ENCODE measurements at places on chromosomes 12 and 14.
A peak's percentile ranks its signal among the peaks of the same experiment; 100 is the strongest.

DNA sequence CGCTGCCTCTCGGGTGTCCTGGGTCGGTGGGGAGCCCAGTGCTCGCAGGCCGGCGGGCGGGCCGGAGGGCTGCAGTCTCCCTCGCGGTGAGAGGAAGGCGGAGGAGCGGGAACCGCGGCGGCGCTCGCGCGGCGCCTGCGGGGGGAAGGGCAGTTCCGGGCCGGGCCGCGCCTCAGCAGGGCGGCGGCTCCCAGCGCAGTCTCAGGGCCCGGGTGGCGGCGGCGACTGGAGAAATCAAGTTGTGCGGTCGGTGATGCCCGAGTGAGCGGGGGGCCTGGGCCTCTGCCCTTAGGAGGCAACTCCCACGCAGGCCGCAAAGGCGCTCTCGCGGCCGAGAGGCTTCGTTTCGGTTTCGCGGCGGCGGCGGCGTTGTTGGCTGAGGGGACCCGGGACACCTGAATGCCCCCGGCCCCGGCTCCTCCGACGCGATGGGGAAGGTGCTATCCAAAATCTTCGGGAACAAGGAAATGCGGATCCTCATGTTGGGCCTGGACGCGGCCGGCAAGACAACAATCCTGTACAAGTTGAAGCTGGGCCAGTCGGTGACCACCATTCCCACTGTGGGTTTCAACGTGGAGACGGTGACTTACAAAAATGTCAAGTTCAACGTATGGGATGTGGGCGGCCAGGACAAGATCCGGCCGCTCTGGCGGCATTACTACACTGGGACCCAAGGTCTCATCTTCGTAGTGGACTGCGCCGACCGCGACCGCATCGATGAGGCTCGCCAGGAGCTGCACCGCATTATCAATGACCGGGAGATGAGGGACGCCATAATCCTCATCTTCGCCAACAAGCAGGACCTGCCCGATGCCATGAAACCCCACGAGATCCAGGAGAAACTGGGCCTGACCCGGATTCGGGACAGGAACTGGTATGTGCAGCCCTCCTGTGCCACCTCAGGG lies 679 bp downstream of the ARF6 start:
- no peak for DNase-seq

GRCh38 chr12:59594943-59595500 lies 807 bp upstream of the SLC16A7 start:
- DNase-seq, result no peak

DNA sequence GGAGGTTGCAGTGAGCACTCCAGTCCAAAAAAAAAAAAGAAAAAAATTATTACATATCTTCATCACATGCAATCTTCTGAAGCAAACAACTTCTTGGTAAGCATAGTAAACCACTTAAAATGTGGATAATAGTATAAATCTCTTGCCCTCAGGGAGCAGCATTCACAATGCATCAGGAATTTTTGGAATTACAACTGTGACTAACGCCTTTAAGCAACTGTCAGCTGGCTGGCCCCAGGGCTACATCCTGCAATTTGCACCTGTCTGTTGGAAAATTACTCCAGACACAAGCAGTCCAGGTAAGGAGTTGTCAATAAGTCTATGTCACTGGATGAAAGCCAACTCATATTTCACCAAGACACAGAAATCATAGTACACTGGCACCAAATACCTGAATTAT lies 5.5 kb upstream of the SLC7A7 start:
- DNase-seq, result no peak

- no peak for DNase-seq
Measured at GRCh38 chr12:109359131-109359690, 11.5 kb downstream of the MYO1H start.

DNA sequence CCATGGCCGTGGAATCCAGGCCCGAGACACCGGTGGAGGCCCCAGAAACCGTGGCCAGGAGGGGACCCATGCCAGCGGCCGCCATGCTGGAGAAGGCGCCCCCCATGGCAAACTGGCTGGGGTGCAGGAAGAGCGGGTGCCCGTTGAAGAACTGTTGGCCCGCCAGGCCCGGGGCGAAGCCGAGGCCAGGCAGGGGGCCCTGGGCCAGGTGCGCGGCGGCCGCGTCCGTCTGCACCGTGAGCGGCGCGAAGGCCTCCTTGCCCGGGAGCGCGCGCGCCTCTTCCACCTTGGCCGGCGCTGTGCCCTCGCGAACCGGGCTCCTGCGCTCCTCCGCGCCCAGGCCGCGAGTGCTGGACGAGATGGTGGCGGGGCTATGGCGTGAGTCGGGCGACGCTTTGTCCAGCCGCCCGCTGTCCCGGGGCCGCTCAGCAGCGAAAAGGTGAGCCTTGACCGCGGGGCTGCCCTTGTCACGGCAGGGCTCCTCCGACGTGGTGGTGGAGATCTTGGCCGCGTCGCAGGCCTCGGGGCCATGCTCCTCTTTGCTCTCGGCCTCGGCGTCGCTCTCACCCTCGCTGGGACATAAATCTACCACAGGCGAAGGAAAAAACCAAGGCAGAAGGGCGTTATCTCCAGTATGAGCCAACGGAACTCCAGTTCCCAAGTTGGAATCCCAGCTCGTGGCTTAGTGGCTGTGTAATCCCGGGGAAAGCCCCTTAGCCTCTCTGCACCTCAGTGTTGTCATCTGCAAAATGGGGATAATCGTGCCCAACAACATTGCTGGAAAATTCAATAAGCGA lies 9.5 kb downstream of the TBX3 start:
- no peak for DNase-seq

DNA sequence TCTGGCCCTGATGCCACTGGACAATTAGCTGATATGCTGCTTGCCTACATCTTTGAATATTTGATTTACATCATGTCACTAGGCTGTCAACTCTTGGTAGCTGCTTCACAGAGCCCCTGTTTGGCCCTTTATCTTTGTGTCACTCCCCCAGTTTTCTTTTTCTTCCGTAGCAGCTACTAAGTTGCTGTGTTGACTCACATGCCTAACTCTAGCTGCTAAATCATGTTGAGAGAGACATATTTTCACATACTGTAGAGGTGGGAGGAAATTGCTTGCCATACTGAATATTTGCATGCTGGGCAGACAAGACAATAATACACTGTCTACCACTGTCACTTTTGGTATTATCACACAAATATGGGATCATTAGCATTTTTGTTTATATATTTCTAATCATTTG lies 147.1 kb upstream of the NOVA1 start:
- no peak for DNase-seq

GRCh38 chr14:96376093-96376492 lies 12.8 kb downstream of the GSKIP start:
- no peak for DNase-seq

DNA sequence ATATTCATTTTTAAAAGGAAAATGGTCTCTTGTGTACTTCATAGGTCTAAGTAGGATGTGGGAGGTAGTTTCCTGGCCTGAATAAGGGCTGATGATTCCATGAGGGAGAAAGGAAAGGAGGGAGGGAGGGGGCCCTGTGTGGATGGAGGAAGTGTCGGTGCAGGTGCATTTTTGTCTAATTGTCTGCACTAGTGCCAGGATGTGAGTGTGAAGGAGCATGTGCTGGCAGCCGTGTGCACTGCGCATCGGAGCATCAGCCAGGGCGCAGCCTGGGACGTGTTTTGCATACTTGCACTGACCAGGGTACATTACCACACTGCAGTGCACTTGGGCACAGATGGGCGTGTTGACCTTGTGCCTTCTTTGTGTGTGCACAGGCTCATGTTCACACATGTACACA lies 29.2 kb downstream of the SMUG1 start:
- no peak for DNase-seq

DNA sequence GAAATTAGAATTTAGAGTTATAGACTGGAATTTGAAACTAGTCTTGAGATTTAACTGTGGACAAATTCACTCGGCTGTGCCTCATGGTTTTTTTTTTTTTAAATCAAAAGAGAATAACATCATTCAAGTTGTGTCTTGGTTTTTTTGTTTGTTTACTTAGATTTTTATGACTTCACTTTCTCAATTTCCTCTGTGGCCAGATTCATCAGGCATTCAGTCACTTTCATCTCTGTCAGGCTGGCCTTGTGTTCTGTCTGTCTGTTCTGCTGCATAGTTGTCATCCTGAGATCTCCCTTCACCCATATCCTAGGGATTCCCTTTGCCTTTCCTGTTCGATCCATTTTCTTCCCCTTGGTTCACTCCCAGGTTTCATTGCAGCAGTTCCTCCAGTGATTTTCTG lies 10.0 kb downstream of the MARK3 start:
- DNase-seq, result no peak

- no peak for DNase-seq
Measured at GRCh38 chr12:109449845-109450532, 27.1 kb downstream of the KCTD10 start.

DNA sequence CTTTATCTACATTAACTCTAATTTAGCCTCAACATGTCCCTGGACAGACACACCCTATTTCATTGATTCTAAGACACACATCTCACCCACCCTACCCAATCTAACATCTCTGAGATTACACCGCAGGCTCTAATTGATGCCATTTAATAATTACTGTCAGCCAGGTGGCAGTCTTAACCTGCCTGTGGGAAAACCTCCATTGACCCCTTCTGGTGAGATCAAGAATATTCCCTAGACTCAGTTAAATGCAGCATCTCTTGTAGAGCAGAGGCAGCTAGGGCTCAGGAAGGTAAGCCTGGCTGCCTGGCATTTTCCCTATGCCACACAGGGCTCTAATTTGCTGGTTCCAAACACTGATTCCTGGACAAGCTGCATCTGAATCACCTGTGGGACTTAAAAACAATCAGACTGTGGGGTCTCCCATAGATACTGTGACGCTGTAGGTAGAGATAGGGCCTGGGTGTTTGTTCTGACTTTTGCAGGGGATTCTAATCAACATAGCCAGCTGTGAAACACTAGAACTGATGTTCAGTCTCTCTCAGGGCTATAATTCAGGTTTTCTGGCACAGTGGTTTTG lies 14.3 kb downstream of the MCRS1 start:
- no peak for DNase-seq

- DNase-seq, result no peak
Measured at GRCh38 chr12:7486512-7486911, 17.1 kb downstream of the CD163 start.

DNA sequence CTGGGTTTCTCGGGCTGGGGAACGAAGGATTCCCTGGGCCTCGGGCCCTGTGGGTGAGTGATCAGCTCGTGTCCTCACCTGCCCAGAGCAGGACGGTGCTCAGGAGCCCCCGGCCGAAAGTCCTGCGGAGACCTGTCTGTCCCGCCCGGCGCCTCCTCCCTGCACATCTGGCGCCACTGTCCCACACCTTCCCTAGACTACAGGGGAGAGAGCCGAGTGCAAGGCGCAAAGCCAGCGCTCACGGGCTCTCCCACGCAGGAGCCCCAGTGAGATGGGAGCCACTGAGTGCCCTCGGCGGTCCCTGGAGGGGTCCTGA lies 13.1 kb upstream of the TEX22 start:
- DNase-seq, result no peak

GRCh38 chr14:39158222-39158858 lies 11.8 kb downstream of the TRAPPC6B start:
- DNase-seq, result no peak

DNA sequence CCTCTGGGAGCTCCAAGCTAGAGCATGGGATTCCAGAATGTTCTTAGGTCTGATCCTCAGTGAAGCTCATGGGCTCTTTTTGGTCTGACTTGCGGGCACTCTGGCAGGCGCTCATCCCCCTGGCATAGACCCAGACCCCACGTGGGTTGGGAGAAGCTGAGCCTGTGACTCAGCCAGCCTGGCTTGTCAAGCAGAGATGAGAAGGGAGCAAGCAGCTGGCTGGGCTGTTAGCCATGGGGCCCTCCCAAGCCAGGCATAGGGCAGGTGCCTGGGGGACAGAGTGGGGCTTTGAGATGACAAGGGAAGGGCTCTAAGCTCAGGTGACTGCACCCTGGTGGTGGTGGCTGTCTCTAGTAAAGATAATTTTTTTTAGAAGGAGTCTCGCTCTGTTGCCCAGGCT lies 80.3 kb upstream of the NOS1 start:
- peak; percentile 1 for DNase-seq

- DNase-seq, result no peak
Measured at GRCh38 chr12:101221301-101221700, 11.3 kb upstream of the SLC5A8 start.

GRCh38 chr12:55725556-55725955 lies 3.3 kb downstream of the CD63 start:
- DNase-seq, result no peak

DNA sequence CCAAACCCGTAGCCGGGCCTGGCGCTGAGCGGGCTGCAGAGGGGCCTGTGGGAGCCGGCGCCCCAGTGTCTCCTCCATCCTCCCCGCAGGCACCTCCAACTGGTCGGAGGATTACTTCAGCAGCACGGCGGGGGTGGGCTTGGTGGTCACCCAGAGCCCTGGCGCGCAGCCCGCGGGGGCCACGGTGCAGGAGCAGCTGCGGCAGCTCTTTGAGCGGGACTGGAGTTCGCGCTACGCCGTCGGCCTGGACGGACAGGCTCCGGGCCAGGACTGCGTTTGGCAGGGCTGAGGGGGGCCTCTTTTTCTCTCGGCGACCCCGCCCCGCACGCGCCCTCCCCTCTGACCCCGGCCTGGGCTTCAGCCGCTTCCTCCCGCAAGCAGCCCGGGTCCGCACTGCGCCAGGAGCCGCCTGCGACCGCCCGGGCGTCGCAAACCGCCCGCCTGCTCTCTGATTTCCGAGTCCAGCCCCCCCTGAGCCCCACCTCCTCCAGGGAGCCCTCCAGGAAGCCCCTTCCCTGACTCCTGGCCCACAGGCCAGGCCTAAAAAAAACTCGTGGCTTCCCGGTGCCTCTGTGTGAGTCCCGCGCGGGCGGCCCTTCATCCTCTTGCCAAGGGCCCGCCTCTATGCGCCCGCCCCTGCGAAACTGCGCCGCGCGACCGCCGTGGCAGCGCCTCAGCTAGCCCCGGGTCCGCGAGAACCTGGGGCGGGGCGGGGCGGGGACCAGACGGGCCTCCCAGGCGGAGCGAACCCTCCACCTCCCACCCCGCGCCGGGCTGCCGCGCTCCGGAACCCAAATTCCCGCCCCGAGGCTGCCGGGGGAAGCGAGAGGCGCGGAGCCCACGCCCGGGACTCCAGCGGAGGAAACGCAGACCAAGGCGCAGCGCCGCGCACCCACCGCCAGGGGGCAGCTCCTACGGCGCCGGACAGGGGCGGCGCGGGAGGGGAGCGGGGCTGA lies 8.3 kb downstream of the PLD4 start:
- DNase-seq, result peak; percentile 69

- no peak for DNase-seq
Measured at GRCh38 chr12:104673696-104674482, 217.1 kb downstream of the CHST11 start.

DNA sequence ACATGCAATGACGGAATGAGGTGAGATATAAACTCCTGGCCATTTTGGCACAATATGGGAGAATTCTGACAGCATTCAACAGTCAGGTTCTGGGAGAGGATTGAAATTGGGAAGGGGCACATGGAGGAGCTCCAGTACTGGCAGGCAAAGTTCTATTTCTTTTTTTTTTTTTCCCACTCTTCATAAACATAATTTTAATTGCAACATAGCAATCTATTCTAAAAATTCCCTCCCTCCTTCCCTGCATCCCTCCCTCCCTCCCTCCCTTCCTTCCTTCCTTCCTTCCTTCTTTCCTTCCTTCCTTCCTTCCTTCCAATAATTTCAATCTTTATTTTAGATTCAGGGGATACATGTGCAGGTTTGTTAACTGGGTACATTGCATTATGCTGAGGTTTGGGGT lies 93.2 kb downstream of the PTCSC3 start:
- no peak for DNase-seq

- no peak for DNase-seq
Measured at GRCh38 chr12:28177461-28177860, 12.8 kb upstream of the CCDC91 start.

GRCh38 chr12:123832052-123832451 lies 70.0 kb downstream of the DNAH10 start:
- DNase-seq, result no peak

- DNase-seq, result no peak
Measured at GRCh38 chr14:47966076-47966810, 290.8 kb upstream of the MDGA2 start.

- DNase-seq, result no peak
Measured at GRCh38 chr12:94570161-94570560, 80.2 kb downstream of the TMCC3 start.
